ENCODE measurements at places on chromosomes 2 and 18. TPM values are rescaled to one million over a fixed set of nuclear protein-coding genes. Genes with fewer than 3 reads are reported as not detected.

The CASP10 gene
- total RNA-seq = 6.7 TPM

The TFPI gene
- not detected for total RNA-seq

The DTNA gene
- total RNA-seq = not detected

The PAX8 gene
- 2.3 TPM for total RNA-seq

The TLK1 gene
- 79.0 TPM for total RNA-seq

The RSAD2 gene
- total RNA-seq = 0.85 TPM

The GCG gene
- not detected for total RNA-seq

The LRRC30 gene
- not detected for total RNA-seq

The OSBPL1A gene
- 1.3 TPM for total RNA-seq

The PROC gene
- total RNA-seq = not detected

The EMILIN1 gene
- total RNA-seq = 0.89 TPM

DNA sequence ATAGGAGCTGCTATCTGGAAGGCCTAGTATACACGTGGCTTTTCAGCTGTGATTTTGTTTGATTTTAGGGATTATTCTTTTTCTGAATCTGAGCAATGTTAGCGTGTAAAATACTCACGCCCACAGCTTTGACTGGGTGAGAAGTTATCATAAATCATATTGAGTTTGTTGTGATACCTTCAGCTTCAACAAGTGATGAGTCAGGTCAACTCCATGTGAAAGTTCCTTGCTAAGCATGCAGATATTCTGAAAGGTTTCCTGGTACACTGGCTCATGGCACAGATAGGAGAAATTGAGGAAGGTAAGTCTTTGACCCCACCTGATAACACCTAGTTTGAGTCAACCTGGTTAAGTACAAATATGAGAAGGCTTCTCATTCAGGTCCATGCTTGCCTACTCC is at the start of gene GKN1:
Gene GKN1, plus strand, starts transcription at position 386 of the 400 bp plus-strand sequence. CDS start 42 bp downstream, outside the sequence.
- DNase-seq = no peak

- DNase-seq = no peak
Measured at GRCh38 chr18:33372442-33372841, 68.1 kb downstream of the CCDC178 start.

DNA sequence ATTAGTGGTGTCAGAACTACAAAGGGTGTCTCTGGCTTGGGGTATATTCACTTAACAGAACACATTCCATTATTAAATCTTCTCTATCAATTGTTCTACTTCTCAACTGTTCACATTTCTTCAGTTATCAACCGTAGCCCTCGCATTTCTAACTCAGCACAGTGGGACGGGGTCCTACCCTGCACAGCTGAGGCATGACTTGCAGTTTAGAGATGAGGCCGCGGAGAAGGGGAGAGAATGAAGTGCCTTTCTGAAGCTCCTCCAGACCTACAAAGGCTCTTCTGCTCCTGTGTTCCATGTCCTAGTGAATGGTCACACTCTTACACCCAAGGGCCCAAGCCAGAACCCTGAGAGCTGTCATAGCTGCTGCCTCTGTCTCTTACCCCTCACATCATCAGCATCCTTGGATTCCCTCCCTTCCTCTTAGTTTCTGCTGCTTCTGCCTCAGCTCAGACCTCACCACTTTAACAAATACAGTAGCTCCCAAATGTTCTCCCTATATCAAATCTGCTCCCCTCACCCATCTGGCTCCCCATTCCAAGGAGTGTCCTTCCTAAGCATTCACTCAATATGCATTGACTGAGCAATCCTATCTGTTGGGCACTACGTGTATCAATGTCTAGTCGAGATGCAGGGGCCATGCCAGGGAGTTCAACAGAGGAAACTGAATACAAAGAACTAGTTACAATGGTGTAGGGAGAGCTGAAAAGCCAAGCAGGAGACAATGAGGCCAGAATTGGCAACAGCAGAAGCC is 34.3 kb upstream of the MRPL19 start:
- DNase-seq = no peak

GRCh38 chr18:8711736-8712135 is 6.4 kb downstream of the MTCL1 start:
- DNase-seq = no peak

GRCh38 chr2:20596973-20597859 is 53.7 kb downstream of the HS1BP3 start:
- DNase-seq = no peak

- no peak for DNase-seq
Measured at GRCh38 chr18:23643815-23644490, 18.8 kb downstream of the ANKRD29 start.

DNA sequence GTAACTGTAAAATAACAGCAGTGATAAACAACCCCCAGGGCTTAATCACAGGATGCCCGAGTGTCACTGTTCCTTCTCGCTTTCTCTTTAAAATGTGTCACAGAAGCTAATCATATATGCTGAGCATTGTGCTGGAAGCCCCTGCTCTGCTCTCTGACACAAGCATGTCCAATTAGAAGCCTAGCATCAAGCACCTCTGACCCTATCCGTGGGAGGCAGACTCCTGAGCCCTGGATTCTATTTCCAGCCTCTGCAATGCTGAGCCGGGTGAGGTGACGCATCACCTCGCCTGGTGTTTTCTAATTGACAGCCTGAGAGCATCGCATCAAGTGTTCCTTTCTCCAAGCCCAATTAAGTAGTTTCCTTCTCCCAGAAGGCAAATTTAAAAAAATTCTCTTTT is 19.7 kb upstream of the SCG2 start:
- no peak for DNase-seq

DNA sequence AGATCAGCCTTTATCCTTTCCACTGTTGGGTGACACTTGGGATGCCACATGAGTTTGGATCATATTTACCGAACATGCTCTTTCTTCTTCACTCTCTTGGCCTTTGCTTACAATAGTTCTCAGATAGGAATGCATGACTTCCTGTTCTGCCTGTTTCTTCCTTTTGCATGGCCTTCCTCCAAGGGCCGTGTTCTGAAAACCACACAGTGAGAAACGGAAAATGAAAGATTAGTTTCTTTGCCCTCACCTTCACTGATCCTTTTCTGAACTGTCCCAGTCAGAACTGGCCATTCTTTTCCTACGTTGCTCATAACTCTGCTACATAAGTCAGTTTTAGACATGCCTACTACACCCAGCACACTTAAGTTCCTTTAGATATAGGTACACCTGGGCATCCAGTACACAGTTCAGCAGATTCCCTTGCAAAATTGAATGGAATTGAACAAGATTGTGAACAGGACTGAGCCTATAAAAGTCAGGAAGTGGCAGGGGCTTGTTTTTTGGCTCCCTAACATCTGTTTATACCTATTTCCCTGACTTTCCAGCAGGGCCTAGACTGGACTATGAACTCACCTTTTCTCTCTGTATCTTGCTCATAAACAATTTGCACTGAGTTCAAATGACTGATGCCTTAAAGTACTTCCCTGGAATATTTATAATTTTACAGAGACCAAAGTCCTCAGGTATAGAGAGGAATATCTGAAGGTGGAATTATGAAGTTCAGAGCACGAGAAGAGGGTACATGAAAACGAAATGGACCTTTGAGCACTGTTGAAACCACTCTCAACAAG is 186.4 kb upstream of the ST6GAL2 start:
- no peak for DNase-seq

- no peak for DNase-seq
Measured at GRCh38 chr2:241854342-241855244, 4.1 kb downstream of the PDCD1 start.

DNA sequence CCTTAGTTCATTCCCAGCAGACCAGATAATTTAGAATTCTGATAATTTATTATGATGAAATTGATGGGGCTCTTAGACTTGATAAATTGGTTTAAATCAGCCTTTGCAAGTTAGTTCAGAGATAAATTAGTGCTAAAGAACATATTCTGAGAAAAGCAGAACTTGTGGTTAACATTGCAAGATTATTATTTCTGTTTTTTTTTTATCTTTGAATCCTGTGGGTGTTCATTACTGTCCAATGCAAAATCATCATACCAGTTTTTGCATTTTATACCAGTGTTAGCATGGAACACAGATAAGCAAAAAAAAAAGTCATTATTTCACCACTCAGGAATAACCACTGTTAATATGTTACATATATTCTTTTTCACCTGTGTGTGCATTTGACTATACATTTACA is 9.1 kb downstream of the SEPTIN2 start:
- no peak for DNase-seq

- no peak for DNase-seq
Measured at GRCh38 chr18:22536558-22536957, 118.8 kb upstream of the CTAGE1 start.

- no peak for DNase-seq
Measured at GRCh38 chr2:86420913-86421312, 20.3 kb upstream of the KDM3A start.

- DNase-seq = no peak
Measured at GRCh38 chr2:217975626-217976025, 27.2 kb downstream of the TNS1 start.

- no peak for DNase-seq
Measured at GRCh38 chr2:49616800-49617199, 462.5 kb upstream of the FSHR start.

DNA sequence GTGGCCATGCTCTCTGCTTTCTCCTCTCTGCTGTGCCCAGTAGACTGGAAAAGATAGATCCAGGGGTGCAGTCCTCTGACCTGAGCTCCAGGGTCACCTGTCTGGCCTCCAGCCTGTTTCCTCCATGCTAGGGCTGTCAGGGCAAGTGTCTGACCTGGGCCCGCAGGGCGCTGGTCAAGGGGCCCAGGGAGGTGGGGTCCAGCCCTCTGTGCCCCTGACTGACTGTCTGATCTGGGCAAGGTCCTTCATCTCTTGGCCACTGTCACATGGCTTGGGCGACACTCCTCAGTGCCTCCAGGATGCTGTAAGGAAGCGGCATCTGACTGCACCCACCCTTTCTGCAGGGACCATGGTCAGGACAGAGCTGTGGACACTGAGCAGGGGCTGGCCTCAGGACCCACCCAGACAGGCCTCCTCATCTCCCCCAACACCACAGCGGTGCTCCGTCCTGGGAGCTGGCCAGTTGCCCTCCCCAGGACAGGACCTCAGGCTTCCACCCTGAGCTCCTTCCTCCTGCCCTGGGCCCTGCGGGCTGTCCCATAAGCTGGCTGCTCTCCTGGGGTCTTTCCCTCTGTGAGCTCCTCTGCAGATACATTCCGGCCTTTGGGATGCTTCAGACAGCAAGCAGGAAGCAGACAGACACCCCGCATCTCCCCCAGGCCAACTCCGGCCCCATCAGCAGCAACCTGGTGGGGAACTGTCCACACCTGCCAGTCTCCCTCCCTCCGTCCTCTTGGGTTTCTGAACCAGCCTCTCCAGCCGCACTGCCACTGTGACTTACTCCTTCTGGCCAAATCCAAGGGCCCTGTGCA is 21.2 kb upstream of the ALPI start:
- DNase-seq = no peak

- no peak for DNase-seq
Measured at GRCh38 chr2:239389414-239390329, 11.1 kb downstream of the HDAC4 start.

- DNase-seq = no peak
Measured at GRCh38 chr2:77796397-77796796, 274.2 kb upstream of the LRRTM4 start.
